ENCODE measurements at places on chromosomes 12 and 14.

DNA sequence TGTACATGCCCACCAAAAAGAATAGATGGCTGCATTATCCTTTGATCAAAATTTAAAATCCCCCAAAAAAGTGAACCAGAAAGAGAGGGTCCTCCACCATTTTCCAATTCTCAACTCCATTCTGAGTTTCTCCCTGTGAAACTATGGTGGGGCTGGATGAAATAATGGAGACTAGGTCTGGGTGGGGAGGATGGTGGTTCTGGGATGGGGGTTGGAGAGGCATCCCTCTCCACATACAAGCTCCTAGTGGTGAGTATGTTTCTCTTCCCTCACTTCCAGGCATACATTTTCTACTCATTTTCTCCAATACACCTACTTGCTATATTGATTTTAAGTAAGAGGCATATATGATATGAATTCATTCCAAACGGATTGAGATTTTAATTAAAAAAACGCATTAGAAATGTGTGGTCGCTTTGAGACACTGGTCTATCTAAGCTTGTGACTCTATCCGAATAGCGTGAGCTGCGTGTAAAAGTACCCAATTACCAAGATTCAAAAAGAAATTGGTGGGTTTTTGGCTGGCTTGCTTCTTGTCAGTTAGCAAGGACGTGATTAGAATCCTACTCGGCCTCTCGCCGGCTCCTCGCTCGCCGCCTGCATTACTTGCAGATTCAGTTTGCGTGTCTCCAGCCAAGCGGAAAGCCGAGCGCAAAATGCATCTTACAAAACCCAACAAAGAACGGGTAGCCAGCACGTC, 3.4 kb downstream of the ASCL1 start:
- no peak for DNase-seq

- peak; percentile 68 for DNase-seq
Observed at GRCh38 chr12:1457901-1458300, 136.5 kb downstream of the FBXL14 start.

DNA sequence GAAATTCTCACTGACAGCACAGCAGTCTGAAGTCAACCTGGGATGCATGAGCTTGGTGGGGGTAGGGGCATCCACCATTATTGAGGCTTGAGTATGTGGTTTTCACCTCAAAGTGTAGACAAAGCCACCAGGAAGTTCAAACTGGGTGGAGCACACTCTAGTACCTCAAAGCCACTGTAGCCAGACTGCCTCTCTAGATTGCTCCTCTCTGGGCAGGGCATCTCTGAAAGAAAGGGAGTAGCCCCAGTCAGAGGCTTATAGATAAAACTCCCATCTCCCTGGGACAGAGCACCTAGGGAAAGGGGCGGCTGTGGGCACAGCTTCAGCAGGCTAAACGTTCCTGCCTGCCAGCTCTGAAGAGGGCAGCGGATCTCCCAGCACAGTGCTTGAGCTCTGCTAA, 143.0 kb downstream of the KITLG start:
- DNase-seq: no peak

- DNase-seq: no peak
Observed at GRCh38 chr12:88273450-88273849, 131.3 kb downstream of the TMTC3 start.

DNA sequence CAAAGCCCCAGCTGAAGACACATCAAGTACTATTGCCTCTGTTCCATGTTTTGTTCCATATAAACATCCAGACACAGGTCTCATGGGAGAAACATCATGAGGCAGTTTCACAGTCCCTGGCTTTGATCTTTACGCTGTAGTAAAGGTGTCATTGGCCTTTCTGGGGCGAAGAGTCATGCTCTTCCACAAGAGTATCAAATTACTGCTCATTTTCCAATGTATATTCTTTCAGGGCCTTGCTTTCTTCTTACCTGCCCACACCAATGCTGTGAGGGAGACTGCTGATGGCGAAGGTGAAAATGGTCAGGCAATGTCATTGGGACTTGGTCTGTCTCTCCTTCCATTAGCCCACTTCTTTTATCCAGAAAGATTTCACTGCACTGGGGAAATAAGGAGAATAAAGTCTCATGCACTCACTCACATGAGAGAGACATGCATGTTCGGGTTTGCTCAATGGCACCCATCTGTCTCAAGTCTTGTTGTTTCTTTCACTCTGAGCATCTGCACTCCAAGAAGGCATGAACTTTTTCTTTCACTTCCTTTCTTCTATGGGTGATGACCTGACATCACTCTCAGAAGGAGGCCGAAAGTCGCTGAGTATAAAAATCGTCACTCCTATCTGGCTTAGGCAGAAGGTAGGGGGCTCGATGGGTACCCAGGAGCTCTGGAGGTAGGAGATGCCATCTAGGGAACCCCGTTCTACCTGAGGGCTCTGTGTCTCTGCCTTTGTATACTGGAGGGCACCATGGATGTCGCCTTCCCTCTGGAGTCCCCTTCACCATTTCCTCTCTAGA, 1.3 kb upstream of the JDP2 start:
- no peak for DNase-seq

DNA sequence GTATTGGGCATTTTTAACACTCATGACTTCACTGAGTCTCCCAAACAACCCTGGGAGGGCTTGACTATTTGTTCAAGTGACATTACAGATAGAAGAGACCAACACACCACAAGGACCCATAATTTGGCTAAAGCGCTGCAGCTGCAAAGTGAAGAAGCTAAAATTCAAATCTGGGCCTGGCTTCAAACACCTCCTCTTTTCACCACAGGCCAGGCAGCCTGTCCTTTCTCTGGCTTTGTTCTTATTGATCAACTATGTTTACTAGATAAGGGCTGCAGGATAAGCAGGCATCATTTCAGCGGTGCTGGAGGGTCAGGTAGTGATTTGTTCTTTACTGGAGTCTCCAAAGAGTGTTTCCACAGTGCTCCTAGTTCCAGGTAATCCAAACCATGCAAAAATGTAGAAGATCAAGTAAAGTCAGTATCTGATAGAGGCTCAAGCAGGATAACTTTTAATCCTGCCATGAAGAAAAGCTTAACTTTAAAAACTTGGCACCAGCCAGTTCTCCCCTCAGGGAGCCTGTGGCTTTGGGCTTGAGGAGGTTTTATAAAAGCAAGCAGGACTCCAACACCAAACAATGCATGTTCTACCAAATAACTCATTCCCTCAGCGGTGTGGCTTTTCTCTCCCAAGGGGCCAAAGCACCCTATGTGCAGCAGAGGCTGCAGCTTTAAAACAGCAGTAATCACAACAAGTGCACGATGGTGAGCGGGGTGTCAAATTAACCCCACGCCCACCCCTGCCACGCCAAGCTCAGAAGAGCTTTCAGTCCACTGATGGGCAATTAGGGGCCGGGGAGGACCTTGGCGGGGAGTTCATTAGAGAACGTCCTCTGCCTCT, 16.8 kb downstream of the CLMN start:
- DNase-seq: no peak

GRCh38 chr14:89182326-89182725, 234.7 kb downstream of the FOXN3 start:
- no peak for DNase-seq

- DNase-seq: no peak
Observed at GRCh38 chr12:103102225-103102744, 144.8 kb downstream of the ASCL1 start.

DNA sequence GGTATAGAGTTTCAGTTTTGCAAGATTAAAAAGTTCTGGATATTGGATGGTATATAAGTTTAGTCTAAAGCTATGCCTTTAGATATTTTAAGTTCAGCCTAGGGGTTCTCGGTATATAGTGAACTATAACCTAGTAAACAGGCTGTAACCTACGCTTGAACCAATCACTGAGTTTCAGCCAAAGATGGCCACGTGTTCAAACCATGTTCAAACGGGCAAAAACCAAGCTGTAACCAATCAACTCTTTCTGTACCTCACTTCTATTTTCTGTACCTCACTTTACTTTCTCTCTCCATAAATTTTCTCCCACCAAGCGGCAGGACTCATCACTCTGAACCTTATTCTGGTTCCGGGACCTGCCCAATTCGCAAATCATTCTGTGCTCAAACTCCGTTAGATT, 1.4 kb downstream of the TMBIM4 start:
- DNase-seq: no peak

GRCh38 chr12:100146252-100146651, 3.6 kb upstream of the BLTP3B start:
- no peak for DNase-seq

DNA sequence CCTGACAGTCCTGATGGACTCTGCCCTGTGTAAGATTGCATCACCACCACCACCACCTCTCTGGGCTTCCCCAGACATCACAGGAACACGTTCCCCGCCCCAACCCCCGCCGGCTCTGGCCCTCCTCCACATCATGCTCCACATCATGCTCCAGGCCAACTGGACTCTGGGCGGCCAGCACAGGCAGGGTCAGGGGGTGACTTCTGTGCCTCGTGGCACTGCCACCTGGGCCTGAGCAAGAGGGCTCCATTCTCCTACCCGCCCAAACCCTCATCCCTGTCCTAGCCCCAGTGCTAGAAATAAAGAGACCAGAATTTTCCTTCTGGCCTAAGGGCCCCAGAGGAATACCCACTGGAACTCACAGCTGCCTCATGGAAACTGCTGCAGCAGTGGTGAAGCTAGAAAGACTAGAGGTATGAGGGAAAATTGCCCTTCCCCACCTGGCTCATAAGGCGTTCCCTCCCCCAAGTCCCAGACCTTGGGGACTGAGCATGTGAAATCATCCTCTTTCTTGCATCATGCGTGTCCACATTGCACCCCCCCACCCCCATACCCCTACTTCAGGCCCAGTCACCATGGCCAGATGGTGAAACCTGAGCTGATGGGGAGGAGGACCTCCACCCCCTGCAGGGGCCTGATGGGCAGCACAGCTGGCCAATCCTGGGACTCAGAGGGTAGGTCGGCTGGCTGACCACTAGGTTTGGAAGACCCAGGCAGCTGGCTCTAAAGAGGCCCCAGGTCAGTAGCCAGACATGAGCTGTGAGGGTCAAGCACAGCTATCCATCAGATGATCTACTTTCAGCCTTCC, at the start of gene INHBE:
TSS of gene INHBE (plus strand) at position 742 of the 808 bp plus-strand sequence. CDS start 230 bp downstream, outside the sequence.
- DNase-seq: peak; percentile 89

DNA sequence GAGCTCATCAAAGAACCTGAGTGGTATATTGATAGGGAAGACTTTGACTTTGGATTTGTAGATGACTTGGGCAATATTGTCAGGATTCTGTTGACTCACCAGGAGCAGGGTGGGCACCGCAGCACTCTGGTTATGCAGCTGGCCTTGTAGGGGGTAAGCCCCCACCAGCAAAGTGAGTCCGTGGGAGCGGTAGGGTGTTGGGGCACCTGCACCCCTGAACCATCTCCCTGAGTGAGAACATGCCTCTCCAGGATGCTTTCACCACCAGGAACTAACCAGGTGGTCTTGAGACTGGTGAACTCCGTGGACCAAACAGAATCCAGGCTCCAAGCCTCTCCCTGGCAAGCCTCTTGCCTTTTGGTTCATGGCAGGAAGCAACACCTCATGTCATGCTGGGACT, 44.0 kb upstream of the EIF5 start:
- DNase-seq: no peak

DNA sequence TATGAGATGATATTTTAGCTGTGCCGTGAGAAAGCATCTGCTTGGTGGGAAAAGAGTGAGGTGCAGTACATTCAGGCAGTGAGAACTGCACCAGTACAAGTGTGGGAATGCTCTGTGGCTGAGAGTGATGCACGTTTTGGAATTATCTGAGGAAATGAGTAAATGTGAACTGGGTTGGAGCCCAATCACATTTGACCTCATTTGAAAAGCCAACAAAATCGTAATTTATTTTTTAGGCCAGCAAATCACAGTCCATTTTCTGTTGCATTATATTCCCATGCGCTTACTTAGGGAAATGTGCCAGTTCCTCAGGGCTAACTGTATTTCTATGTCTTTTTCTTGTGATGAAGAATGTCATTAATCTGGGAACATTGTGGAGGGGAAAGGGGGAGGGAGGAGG, 77.3 kb downstream of the SNAPC1 start:
- DNase-seq: no peak

GRCh38 chr14:98477935-98478334, 794.1 kb downstream of the BCL11B start:
- DNase-seq: no peak
